ENCODE measurements at places on chromosomes 13 and 19. TPM values are rescaled to one million over a fixed set of nuclear protein-coding genes. Genes with fewer than 3 reads are reported as not detected.

KCNC3 gene
- 3.4 TPM for total RNA-seq

ZNF302 gene
- 24.8 TPM for total RNA-seq

C5AR1 gene
- 0.58 TPM for total RNA-seq

SRRM5 gene
- not detected for total RNA-seq

ACP5 gene
- 12.4 TPM for total RNA-seq

- no peak overlapping the region for H3K4me3 ChIP-seq
- no peaks in the 10 kb centered on the region for H3K36me3 ChIP-seq
- peaks cover 13% of the 10 kb centered on the region for H3K4me1 ChIP-seq
- no peak for DNase-seq
- H3K27me3 ChIP-seq: no peaks in the 10 kb centered on the region
These were observed 636.2 kb upstream of the KLF12 start for GRCh38 chr13:74770361-74770760.

DNA sequence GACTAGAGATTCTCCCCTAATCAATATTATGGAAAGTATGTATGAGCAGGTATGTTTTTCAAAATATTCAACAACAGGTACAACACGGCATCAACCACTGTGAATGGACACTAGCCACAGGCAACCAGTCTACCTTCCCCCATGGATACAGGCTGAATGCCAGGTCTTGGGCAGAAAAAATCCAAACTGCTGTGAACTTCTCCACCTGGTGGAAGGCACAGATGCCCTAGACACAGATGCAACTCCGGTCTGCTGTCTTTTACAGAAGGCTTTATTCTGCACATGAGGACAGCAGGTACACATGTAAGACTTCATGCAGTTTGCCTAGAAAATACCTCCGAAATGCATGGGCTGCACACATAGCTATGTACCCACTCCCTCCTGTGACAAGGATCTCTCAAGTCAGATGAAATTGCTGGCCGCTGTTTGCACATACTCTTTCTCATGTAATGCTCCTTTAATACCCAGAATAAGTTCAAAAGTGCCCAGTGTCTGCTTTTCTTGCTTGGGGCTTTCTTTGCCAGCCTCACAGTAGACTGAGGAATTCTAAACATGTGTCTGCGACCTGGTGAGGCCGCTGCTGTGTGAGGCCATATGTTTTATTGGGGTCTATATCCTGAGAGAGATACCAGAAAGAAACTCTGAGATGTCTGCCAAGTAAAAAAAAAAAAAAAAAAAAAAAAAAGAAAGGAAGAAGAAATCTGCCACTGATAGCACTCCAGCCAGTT, 325.9 kb downstream of the FOXO1 start:
- no peaks in the 10 kb centered on the region for H3K27me3 ChIP-seq
- no peaks in the 10 kb centered on the region for H3K36me3 ChIP-seq
- peak overlapping the region; percentile 5 for H3K27ac ChIP-seq
- no peak for DNase-seq
- H3K4me3 ChIP-seq: no peak overlapping the region

- no peak overlapping the region for H3K27ac ChIP-seq
- DNase-seq: no peak
- no peaks in the 10 kb centered on the region for H3K27me3 ChIP-seq
- H3K4me3 ChIP-seq: no peak overlapping the region
These were observed 82.8 kb downstream of the ITGBL1 start for GRCh38 chr13:101535192-101535746.

DNA sequence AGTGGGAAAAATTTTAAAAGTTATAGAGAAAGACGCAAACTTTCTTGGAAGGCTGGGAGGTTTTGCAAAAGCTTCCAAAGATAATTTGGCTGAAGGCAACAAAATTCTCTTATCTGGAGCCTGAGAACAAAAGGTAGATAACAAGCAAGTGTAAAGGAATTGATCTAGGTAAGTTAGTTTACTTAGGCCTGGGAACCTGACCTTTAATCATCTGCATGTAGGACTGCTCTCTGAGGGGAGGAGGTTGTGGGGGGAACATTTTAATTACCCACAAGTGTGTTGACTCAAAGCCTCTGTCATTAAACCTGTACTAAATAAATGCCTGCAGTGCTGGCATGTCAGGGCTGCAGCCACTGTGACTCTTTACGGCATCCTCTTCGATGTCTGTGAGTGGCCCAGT, 532.3 kb upstream of the SLITRK5 start:
- no peaks in the 10 kb centered on the region for H3K4me1 ChIP-seq
- no peak for DNase-seq
- no peak overlapping the region for H3K27ac ChIP-seq
- H3K27me3 ChIP-seq: no peaks in the 10 kb centered on the region

DNA sequence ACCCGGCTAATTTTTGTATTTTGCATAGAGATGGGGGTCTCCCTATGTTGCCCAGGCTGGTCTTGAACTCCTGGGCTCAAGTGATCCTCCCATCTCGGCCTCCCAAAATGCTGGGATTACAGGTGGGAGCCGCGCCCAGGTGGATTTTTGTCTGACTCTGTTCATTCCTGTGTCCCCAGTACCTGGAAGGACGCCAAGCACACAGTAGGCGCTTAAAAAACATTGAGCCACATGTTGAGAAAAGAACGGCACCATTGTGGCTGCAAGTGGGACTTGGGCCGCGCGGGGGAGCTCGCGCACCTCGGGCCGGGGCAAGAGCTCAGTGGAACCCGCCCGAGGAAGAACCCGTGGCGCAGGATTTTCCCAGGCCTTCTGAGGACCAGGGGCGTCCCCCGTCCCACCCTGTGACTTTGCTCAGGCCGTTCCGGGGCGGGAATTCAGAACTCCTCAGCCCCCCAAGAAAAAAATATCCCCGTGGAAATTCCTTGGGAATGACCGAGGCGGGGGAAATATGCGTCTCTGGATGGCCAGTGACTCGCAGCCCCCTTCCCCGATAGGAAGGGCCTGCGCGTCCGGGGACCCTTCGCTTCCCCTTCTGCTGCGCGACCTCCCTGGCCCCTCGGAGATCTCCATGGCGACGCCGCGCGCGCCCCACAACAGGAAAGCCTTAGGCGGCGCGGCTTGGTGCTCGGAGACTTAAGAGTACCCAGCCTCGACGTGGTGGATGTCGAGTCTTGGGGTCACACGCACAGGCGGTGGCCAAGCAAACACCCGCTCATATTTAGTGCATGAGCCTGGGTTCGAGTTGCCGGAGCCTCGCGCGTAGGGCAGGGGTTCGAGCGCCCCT, 1.4 kb upstream of the ICAM1 start:
- DNase-seq: peak; percentile 89
- H3K4me3 ChIP-seq: peak overlapping the region; percentile 53
- peaks cover 4% of the 10 kb centered on the region for H3K4me1 ChIP-seq

GRCh38 chr13:31775686-31776085, 36.4 kb downstream of the RXFP2 start:
- no peaks in the 10 kb centered on the region for H3K4me1 ChIP-seq
- DNase-seq: no peak
- no peak overlapping the region for H3K27ac ChIP-seq
- no peaks in the 10 kb centered on the region for H3K36me3 ChIP-seq

DNA sequence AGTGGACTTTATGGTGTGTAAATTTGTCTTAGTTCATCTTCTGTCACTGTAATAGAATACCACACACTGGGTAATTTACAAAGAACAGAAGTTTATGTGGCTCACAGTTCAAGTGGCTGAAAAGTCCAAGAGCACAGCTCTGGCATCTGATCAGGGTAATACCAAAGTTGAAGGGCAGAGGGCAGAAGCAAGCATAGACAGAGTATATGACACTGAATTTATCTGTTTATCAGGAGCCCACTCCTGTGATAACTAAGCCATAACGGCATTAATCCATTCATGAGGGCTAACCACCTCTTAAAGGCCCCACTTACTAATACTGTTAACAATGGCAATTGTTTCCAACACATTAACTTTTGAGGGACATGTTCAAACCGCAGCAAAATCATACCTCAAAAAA, 4.0 kb upstream of the RFXAP start:
- H3K4me3 ChIP-seq: no peak overlapping the region
- peaks cover 17% of the 10 kb centered on the region for H3K4me1 ChIP-seq
- no peaks in the 10 kb centered on the region for H3K36me3 ChIP-seq
- DNase-seq: peak; percentile 51
- H3K27ac ChIP-seq: no peak overlapping the region
- H3K27me3 ChIP-seq: peaks cover 3% of the 10 kb centered on the region

DNA sequence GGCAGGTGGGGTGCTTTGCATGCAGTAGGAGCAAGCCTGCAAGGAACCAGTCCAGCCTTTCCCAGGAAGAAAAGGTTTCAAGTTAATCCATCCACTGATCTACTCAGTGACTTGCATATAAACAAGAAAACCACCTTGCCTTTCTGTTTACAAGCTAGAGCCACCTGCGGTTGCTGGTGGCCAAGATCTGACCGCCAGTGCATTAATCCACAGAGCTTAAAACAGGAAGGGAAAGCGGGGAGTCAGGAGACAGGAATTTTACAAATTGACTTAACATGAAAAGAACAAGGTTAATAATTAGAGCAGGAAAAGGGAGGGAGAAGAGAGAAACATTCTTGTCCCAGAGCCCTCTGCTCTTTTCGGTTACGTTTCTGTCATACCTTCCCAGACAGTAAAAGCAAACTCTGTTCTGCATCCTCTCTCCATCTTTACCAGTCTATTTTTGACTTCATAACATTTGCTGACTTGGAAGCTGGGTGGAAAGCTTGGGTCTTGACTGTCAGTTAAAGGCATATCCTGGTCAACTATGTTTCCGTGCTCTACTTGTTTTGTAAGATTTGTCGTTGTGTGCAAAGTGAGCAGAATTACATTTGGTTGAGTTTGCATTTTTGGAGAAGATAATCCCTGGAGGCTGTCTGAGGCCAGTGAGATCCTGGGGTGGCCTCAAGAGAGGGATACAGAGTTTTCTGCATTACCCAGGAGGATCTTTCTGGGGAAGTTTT, 760.6 kb downstream of the EFNB2 start:
- H3K36me3 ChIP-seq: no peaks in the 10 kb centered on the region
- peak; percentile 12 for DNase-seq
- H3K4me3 ChIP-seq: no peak overlapping the region
- H3K27me3 ChIP-seq: no peaks in the 10 kb centered on the region

GRCh38 chr13:51645154-51645650, 60.9 kb downstream of the WDFY2 start:
- H3K27ac ChIP-seq: peak overlapping the region; percentile 91
- peaks cover 45% of the 10 kb centered on the region for H3K4me1 ChIP-seq
- peak; percentile 65 for DNase-seq
- H3K4me3 ChIP-seq: peak overlapping the region; percentile 24
- H3K27me3 ChIP-seq: no peaks in the 10 kb centered on the region

DNA sequence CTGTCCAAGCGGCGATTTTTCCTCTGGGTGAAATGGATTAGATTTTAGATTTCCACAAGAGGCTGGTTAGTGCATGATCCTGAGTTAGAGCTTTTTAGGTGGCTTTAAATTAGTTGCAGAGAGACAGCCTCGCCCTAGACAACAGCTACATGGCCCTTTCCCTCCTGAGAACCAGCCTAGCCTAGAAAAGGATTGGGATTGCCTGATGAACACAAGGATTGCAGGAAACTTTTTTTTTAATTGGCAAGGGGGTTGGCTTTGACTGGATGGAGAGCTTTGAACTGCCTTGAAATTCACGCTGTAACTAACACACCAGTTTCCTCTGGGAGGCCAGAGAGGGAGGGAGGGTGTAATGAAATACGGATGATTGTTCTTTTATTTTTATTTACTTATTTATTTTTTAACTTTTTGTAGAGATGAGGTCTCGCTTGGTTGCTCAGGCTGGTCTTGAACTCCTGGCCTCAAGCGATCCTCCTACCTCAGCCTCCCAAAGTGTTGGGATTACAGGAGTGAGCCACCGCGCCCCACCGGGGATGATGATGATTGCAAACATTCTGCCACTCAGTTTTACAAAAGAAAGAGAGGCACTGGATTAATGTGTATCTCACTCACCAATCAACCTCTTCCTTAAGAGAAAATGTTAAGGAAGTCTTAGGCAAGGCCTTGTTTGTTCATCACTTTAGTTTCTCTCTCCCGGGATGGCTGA, 1.9 kb downstream of the LDLR start:
- H3K36me3 ChIP-seq: peaks cover 43% of the 10 kb centered on the region
- H3K27me3 ChIP-seq: no peaks in the 10 kb centered on the region
- H3K4me1 ChIP-seq: peaks cover 48% of the 10 kb centered on the region
- H3K4me3 ChIP-seq: peak overlapping the region; percentile 99
- H3K27ac ChIP-seq: peak overlapping the region; percentile 98

Data from GM23338 (cell line).